ENCODE measurements at places on chromosomes 16 and 17.

DNA sequence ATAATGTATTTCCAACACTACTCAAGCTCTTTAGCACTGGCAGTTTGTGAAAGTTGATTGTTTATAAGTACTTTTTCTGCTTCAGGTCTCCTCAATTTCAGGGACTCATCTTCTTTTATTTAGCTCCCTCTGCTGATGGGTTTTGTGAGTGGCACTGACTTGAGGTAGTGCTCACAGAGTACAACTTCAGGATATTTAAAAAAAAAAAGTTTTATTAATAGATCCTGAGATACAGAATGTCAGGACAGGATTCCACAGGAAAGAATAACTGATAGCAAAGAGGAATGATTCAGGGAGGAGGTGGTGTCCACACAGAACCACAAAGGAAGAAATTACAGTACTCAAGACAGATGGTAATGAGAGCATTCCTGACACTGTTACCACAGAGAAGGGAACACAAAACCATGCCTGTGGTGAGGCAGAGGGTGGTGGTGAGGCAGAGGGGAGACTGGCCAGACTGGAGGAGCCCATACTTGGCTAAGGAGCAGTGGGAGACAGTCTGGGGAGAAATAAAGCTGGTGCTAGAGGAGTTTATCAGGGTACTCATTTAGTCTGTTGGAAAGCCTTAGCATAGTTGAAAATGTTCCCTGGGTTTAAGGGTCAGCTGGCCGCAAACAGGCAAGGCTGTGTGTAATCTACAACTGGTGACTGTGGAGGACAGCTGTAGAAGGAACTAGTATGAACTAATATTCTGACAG lies 63.7 kb downstream of the SPAG9 start:
- DNase-seq = peak; percentile 49

DNA sequence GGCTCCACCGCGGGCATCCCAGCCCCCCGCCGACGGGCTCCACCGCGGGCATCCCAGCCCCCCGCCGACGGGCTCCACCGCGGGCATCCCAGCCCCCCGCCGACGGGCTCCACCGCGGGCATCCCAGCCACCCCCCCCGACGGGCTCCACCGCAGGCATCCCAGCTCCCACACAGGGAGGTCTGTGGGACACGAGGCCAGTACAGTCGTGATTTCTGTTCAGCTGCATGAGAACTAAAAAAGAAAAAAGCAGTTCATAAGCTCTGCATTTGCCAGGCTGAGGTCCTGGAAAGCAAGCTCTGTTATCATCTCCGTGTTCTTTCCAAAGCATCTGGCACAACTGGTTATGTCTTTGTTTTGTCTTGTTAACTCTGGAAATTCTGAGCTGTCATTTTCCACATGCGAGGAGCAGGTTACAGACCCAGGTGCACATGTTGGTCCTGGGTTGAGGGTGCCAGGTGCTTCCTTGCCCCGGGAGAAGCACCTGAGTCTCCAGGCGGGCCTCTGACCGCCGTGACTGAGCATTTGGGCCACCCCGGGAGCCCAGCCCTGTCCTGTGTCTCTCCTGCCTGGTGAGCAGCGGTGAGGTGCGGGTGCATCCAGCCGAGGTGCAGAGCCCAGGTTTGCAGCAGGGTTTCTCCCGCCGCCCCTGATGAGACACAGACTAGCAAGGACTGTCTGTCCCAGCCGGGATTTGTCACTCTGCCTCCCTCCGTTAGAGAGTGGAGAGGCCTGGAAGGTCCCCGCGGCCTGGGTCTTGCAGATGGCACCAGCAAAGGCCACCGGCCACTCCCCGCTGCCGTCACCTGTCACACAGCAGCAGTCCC lies 9.9 kb upstream of the WFIKKN1 start:
- peak; percentile 39 for DNase-seq

GRCh38 chr17:6177941-6178694 lies 107.9 kb downstream of the WSCD1 start:
- no peak for DNase-seq

- DNase-seq = no peak
Observed at GRCh38 chr17:72760368-72760767, 332.1 kb downstream of the SLC39A11 start.

GRCh38 chr16:10943064-10943353 lies 741 bp upstream of the DEXI start:
- DNase-seq = no peak

GRCh38 chr17:75749545-75750389 lies 15.2 kb downstream of the GALK1 start:
- DNase-seq = peak; percentile 94

- no peak for DNase-seq
Observed at GRCh38 chr17:76461765-76462555, 5.4 kb upstream of the AANAT start.
